Activated T-cell treated with anti-CD3 and anti-CD28 coated beads, Interleukin-2, amount 50 U/mL, for 72 hours (primary cell): ENCODE measurements at places on chromosomes 2 and 18.

- no peak for DNase-seq
Measured at GRCh38 chr18:27382567-27383216, 197.6 kb upstream of the CHST9 start.

GRCh38 chr18:48597671-48598070, 58.8 kb downstream of the CTIF start:
- DNase-seq, result no peak

DNA sequence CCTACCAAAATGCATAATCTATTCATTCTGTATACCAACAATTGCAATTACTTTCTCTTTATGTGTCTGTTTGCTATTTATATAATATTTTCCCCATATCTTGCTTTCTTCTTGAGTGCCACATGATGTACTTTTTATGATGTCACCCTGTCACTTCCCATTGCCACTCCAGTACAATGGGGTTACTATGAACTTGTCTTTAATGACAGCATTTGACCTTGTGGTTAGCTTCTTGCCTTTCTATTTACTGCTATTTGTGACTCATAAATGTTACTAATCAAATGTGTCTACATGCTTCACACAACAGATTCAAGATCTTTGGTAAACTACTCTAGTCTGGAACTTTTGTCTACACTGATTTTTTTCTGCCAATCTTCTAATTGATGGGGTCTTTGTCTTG, 486.3 kb downstream of the NR4A2 start:
- DNase-seq, result no peak

- DNase-seq, result peak; percentile 26
Measured at GRCh38 chr2:222424276-222424728, at the start of gene SGPP2. Gene SGPP2 (plus strand): TSS chr2:222424543. CDS start chr2:222424603, 60 bp downstream.

DNA sequence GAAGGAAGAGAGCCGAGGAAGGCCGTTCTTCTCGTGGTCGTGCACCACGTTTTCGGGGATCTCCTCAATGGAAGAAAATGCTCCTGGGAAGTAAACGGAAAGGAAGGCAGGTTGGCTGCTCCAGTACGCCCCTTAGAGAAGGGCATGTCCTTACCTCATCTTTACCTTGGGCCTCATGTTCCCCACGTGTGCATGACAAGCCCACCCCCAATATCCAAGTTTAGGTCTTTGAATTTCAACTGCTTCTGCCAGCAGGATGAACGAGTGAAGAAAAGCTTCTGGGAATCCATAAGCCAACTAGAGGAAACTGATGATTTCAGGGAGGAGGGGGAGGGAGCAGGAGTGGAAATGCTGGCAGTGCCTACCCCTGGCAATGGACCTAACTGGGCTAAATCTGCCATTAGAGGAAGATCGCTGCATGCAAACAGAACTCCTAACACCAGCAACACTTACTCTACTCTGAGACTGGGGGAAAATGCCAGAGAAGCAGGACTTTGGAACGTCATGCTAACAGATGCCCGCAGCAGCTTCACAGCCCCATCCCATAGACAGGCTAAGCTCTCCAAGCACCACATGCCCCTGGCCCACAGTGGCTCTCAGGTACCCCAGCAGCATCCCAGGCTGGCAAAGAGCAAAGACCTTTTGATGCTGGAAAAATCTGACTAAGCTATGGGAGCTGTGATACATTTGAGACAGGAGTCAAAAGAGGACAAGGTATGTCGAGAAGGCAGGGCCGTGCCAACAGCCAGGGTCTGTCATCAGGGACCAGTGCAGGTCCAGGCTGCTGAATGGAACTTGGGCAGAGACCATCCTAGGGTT, 21.7 kb downstream of the CHST10 start:
- no peak for DNase-seq

GRCh38 chr2:109736177-109736827, 57.8 kb upstream of the RGPD5 start:
- DNase-seq, result peak; percentile 18

- no peak for DNase-seq
Measured at GRCh38 chr18:5903386-5903785, 8.1 kb upstream of the TMEM200C start.

DNA sequence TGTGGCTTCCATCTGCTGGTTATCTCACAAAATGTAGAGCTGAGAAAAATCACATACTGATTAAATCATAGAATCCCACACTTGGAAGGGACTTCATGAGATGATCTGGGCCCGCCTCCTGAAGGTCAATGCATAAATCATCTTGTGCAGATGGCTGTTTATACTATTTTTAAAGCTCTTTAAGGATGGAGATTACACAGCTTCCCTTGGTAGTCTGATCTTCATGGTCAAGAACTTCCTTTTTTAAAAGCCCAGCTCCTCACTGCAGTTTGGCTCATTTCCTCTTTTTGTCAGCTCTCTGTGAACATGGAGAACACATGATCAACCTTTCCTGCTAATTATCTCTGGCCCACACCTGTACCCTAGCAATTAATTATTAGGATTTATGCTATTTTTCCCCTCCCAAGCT, 25.9 kb downstream of the GCG start:
- DNase-seq, result no peak

DNA sequence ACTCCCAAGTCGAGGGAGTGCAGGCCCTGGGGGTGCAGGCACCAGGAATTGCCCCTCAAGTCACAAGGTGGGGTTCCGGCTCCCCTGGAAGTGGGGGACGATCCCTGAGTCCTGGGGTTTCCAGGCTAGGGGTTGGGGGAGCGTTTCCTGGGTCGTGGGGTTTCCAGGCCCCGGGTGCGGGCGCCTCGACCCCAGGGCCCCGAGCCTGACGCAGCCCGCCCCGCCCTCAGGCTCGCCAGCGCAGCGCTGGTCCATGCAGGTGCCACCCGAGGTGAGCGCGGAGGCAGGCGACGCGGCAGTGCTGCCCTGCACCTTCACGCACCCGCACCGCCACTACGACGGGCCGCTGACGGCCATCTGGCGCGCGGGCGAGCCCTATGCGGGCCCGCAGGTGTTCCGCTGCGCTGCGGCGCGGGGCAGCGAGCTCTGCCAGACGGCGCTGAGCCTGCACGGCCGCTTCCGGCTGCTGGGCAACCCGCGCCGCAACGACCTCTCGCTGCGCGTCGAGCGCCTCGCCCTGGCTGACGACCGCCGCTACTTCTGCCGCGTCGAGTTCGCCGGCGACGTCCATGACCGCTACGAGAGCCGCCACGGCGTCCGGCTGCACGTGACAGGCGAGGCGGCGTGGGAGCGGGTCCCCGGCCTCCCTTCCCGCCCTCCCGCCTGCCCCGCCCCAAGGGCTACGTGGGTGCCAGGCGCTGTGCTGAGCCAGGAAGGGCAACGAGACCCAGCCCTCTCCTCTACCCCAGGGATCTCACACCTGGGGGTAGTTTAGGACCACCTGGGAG, 12.0 kb downstream of the SIGLEC15 start:
- DNase-seq, result peak; percentile 77

DNA sequence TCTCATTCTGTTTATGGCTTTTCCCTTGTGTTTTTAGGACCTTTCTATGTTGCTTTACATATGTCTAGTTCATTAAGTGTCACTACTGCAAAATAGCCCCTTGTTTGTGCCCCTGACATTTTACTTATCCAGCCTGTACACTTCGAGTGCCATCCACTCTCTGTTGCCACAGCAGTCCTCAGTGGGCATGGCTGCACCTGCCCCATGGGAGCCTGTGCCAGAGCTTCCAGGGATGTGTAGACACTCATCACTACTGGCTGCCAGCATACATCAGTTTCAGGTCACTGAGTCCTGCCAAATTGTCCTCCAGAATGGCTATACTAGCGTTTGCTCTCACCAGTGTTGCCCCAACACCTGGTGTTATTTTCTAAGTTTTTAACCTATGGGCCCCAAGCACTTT, 80.4 kb downstream of the ARMC9 start:
- DNase-seq, result no peak

- DNase-seq, result peak; percentile 27
Measured at GRCh38 chr2:168432565-168433186, 23.4 kb upstream of the CERS6 start.

- no peak for DNase-seq
Measured at GRCh38 chr18:26207937-26208336, 18.3 kb upstream of the TAF4B start.

GRCh38 chr2:102024410-102024809, 32.6 kb downstream of the IL1R2 start:
- no peak for DNase-seq

- DNase-seq, result no peak
Measured at GRCh38 chr2:236119476-236119875, 48.7 kb downstream of the GBX2 start.

DNA sequence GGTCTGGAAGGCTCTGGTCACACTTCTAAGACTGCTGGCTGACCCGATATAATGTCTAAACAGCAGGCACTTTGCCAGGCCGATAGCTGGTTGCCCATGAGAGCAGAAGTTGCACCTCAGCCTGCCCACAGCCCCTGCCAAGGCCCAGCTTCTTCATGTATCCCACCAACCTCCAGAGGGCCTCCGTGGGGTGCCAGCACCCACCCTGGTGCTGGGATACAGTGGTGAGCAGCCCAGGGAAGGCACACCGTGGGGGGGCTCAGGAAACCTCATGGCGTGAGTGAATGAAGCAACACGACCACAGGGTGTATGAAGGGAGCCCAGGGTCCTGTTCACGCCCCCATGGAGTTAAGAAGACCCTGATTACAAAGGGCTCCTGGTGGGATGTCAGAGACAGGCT, 16.2 kb upstream of the GLI2 start:
- no peak for DNase-seq

DNA sequence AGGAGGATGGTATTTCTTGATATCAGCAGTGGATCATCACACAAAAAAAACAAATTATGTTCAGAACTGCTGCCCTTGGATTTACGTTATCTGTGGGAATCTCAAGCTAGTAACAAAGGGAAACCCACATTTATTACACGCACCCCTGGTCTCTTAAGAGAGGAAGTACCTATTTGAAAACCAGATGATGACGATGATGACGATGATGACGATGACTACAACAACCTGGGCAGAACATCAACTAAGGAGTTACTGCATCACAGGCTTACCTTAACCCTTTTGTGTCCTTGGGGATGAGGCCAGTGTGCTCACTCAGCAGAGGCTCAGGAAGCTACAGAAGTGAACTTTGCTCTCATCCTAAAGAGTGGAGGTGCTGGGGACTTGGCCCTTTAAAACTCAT, 169.4 kb downstream of the FSHR start:
- no peak for DNase-seq

DNA sequence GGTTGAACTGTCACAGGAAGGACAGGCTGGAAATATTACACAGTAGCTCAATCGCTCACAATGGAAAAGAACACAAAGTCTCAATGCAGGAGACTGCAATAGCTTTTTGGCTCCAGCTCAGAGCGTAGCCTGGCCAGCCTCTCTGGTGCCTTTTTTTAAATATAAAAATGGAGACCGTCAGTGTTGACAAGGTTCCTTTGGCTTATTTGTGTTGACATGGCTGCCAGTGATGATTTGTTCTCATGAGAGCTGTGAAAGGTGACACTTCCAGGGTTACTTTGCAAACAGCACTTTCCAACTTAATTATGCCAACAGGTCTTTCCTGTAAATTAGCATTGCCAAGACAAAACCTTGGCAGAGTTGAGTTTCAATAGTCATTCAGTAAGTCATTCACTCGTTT, 70.8 kb downstream of the KCNE4 start:
- DNase-seq, result no peak

- DNase-seq, result no peak
Measured at GRCh38 chr2:98084151-98084868, 2.7 kb upstream of the VWA3B start.

GRCh38 chr2:43441195-43441594, 154.6 kb downstream of the THADA start:
- no peak for DNase-seq

GRCh38 chr2:194602750-194603149, 1054.3 kb upstream of the SLC39A10 start:
- DNase-seq, result no peak

DNA sequence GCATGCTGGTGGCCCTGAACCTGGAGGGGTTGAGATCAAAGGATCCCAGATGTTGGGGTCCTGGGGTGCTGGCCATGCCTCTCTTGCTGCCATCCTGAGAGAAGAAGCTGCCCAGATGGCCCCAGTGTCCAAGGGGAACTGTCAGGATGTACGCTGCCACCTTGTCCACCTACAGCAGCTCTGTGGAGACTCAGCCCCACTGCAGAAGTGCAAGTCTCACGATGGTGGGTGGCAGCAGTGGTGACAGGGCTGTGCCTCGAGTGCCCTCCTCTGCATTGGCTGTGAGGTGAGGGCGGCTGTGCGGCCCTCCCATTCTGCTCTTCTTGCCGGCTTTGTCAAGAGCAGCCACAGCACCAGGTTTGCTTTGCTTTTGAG, 24.7 kb downstream of the ODC1 start:
- DNase-seq, result no peak

- no peak for DNase-seq
Measured at GRCh38 chr2:52341732-52342131, 1309.8 kb upstream of the NRXN1 start.

DNA sequence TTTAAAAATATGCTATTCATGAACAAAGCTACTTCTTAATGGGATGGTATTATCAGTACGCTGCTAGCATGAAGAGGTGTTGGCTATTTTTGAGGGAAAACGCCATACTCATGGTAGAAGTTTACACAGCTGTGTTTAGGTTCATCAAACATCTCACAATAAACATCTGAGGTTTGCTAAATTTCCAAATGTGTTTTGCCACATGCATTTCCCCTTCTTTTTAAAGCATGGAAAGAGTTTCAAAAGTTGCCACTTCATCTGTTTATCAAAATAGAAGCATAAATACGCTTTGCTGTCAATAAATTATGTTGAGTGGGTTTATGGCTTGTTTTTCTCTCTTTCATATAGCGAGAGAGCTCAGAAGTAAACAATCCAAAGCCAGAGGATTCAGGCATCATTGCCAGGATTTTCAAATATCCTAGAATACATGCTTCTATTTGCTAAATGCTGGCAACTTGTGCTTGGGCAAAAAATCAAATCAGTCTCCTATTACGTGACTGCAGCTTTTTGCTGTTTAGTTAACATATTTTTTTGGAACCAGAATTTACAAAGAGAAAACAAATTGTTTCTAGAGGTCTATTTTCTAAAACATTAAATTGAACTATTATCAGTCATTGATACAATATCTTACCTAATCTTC, 1919.9 kb upstream of the LRRTM1 start:
- no peak for DNase-seq

DNA sequence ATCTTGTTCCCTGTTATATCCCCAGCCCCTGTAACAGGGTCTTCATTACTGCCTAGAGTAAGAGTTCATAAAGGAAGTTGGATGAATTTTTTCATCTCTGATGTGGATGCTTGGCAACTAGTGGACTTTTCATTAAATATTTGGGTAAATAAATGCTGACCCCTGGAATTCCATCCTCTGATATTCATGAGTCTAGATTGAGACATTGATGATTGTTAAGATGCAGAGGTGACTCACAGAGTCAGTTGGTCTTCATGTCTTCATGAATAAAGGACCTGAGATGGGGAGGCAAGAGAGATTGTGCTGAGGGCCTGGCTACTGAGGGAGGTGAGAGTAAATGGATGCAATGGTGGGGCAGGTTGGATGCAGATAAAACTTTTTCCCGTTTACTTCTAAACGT, 132.7 kb upstream of the NT5C1B start:
- no peak for DNase-seq

- DNase-seq, result peak; percentile 65
Measured at GRCh38 chr2:152573168-152573567, 144.1 kb downstream of the PRPF40A start.

- DNase-seq, result no peak
Measured at GRCh38 chr2:102509749-102510148, 36.7 kb downstream of the SLC9A4 start.

DNA sequence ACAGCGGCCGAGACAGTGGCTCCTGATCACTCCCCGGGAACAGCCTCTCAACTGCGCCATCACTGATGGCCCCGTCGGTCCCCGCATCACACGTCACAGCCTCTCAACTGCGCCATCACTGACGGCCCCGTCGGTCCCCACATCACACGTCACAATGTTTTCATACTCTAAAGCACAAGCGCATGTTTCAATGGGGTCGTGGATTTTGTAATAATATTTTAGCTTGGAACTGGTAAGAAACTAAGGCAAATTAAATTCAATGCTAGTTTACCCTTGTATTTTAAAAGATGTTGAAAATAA, 44.2 kb upstream of the CTDP1 start:
- no peak for DNase-seq
